Activated CD8-positive, alpha-beta T cell treated with anti-CD3 and anti-CD28 coated beads, Interleukin-2, amount 10 ng/mL, durations not matched to agents 7 days and 5 days (primary cell): ENCODE measurements at places on chromosomes 3 and 15.

GRCh38 chr3:100525753-100526612 is 33.6 kb downstream of the TMEM45A start:
- DNase-seq: no peak

DNA sequence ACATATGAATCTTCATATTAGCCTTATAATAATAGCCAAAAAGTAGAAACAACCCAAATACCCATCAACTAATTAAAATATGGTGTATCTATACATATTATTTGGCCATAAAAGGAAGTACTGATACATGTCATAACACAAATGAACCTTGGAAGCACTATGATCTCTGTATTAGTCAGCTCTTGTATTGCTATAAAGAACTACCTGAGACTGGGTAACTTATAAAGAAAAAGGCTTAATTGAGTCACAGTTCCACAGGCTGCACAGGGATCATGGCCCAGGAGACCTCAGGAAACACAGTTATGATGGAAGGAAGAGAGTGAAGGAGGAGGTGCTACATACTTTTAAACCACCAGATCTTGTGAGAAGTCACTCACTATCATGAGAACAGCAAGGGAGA is 16.0 kb upstream of the CCR2 start:
- no peak for DNase-seq

GRCh38 chr3:168071591-168072322 is 24.0 kb downstream of the GOLIM4 start:
- no peak for DNase-seq

- no peak for DNase-seq
Measured at GRCh38 chr15:83769411-83769999, 115.6 kb downstream of the ADAMTSL3 start.

DNA sequence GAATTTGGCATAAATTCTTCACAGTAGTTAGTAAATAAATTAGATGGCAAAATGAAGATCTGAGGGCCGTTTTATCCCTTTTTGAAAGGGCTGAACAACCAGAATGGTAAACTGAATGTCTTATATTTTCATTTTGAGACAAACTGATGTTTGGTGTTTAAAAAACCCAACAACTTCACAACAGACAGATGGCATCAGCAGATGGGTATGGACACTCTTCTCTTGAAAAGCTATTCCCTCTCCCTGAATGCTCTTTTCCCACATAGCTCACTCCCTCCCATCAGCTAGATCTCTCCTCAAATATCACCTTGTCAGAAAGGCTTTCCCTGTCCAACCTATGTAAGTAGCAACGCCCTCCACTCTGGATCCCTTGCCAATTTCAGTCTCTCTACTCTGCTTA is 33.3 kb downstream of the EMC4 start:
- DNase-seq: no peak
